CD14-positive monocyte (primary cell): ENCODE measurements at places on chromosomes 2 and 18. TPM values are rescaled to one million over a fixed set of nuclear protein-coding genes. Genes with fewer than 3 reads are reported as not detected.

- DNase-seq, result peak; percentile 36
- no peaks in the 10 kb centered on the region for H3K36me3 ChIP-seq
- H3K27me3 ChIP-seq, result no peaks in the 10 kb centered on the region
Measured at GRCh38 chr18:62339106-62339988, 14.2 kb downstream of the TNFRSF11A start.

- peak overlapping the region; percentile 22 for H3K4me3 ChIP-seq
- H3K27me3 ChIP-seq, result peaks cover 95% of the 10 kb centered on the region
- no peaks in the 10 kb centered on the region for H3K36me3 ChIP-seq
Measured at GRCh38 chr2:19357402-19358241, 801 bp downstream of the OSR1 start.

- peaks cover 75% of the 10 kb centered on the region for H3K27me3 ChIP-seq
- no peak overlapping the region for H3K27ac ChIP-seq
- peak; percentile 92 for DNase-seq
- H3K4me3 ChIP-seq, result no peak overlapping the region
- H3K36me3 ChIP-seq, result no peaks in the 10 kb centered on the region
Measured at GRCh38 chr2:231545105-231545902, 15.1 kb upstream of the NMUR1 start.

DNA sequence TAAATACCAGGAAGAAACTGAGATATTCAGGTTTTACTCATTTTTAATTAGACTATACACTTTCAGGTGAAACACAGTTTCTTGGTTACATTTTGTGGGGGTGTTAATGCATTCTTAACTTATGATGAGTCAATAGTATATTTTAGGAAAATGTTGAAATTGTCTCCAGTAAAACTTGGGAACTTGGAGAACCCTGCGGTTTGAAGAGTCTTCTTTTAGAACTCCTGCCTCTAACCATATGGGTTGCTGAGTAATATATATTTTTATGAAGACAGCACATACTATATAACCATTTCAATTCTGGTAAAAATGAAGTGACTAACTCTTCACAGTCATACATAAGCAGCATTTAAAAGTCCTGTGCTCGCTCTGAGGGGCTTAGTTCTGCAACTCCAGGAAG is 308.2 kb upstream of the LRATD1 start:
- no peaks in the 10 kb centered on the region for H3K4me1 ChIP-seq
- no peak overlapping the region for H3K27ac ChIP-seq
- DNase-seq, result no peak
- H3K4me3 ChIP-seq, result no peak overlapping the region
- no peaks in the 10 kb centered on the region for H3K36me3 ChIP-seq

DNA sequence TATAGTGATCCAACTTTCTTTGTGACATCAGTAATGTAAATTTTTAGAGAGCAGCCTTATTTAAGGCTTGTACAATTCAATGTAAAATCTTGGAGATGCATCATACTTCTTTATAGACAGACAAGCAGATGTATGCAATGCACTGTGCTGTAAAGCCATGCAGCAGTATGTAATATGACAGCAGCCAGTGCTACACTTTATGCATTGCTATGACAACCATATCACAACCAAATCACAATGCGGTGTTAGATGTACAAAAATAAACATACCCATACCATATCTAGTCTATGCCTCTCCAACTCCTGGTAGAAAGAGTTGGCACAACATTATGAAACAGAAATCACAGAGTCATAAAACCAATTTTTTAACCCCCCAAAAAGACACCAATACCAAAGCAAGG is 110.3 kb upstream of the WDSUB1 start:
- H3K27me3 ChIP-seq, result no peaks in the 10 kb centered on the region
- peaks cover 81% of the 10 kb centered on the region for H3K36me3 ChIP-seq
- no peaks in the 10 kb centered on the region for H3K4me1 ChIP-seq
- H3K4me3 ChIP-seq, result no peak overlapping the region

DNA sequence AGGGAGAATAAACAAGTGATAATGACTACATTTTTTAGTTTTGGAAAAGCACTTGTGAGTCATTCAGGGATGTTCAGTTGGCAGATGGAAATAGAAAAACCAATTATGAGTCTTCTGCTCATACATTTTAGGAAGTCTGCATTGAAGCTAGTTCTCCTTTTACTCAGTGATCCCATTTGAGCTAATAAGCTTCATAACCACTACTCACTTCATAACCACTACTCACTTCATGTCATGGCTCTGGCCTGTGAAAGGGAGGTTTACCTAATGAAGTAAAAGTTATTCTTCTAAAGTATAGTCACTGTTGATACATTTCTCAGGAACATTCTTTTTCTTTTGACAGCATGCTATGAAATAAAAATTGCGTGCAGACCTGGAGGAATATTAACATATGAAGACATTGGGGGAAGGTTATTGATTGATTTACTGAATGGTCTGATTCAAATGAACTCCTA is 948.7 kb downstream of the TSN start:
- no peaks in the 10 kb centered on the region for H3K27me3 ChIP-seq
- H3K27ac ChIP-seq, result no peak overlapping the region
- DNase-seq, result peak; percentile 4
- H3K4me3 ChIP-seq, result no peak overlapping the region
- no peaks in the 10 kb centered on the region for H3K36me3 ChIP-seq

DNA sequence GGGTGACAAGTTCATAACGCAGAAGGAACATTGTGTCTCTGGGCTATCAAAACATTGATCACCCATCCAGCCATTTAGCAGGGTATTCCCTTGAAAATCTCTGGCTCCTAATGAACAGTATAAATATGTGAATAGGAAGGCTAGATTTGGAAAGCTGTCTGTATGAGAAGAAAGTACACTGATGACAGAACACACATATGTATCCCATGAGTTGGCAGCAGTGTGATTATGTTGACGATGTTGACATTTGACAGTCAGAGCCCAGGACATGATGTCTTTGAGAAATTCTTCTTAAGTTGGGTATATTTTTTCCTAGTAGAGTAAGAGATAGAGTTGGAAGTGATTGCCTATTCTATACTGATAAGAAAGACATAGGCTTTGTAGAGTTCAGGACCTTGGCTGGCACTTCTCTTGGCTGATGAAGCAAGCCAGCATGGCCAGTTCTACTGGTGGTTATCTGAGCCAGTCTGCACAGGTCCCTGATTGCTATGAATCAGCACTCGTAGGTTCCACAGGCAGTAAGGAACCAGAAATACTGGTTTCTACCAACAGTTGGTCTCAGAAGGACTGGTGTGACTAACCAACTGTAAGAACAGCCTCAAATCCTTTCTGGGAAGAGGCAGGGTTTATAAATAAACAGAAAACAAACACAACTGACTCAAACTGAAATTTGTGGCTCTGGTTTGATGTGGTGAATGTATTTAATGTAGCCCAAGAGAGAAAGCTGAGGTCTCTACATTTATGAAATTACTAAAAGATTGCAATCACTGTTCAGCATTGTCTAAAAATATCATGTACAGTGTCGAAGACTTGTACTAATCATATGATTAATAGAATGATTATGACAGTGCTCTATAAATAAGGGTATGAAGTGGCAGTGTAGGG is 43.9 kb upstream of the RAPH1 start:
- DNase-seq, result no peak
- H3K27me3 ChIP-seq, result no peaks in the 10 kb centered on the region
- no peaks in the 10 kb centered on the region for H3K4me1 ChIP-seq
- no peak overlapping the region for H3K27ac ChIP-seq
- no peaks in the 10 kb centered on the region for H3K36me3 ChIP-seq

DNA sequence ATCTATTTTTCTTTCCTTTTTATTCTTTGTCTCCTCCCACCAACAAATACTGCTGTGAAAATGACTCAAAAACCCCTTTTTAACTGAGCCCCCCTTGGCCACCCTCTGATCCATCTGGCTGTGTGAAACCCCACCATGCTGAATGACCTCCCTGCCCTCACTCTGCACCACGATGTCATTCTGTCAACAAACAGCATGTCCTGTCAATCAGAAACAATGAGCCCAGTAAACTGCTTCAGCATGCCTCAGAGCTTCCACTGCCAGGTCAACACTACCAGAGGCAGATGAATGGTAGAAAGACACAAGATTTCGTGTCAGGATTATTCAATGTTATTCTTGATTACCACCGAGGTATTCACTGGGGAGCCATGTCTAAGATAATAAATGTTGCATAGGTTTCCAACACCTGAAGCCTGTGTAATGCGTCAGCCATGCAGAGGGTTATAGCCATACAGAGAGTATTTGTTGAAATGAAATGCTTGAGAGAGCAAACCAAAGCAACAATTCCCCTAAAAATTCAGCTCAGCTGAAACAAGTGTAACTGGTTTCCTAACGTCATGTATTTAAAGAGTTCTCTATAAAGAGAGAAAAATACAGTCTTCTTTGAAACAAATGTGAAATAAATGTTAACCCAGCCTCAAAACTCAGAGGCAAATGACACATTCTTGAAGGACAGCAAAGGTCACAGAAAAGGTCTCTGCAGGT is 76.7 kb downstream of the LRP2 start:
- no peak overlapping the region for H3K4me3 ChIP-seq
- no peaks in the 10 kb centered on the region for H3K4me1 ChIP-seq
- no peaks in the 10 kb centered on the region for H3K36me3 ChIP-seq
- no peak for DNase-seq

DNA sequence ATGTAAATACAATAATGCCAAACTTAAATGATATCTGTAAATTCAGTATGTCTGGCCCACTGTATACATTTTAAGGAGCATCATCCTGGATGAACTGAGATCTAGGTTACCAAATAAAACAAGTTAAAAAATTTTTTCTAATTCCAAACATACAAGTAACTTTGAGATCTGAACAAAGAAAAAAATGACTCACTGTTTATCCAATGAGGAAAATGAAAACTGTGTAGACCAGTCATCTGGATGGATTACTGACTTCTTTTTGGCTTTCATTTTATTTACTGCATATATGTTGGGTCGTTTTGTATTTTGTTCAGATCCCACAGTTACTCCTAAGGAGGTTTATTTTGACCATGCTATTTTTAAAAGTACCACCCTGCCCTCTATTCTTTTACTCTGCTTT is 189.8 kb downstream of the RBM43 start:
- H3K36me3 ChIP-seq, result no peaks in the 10 kb centered on the region
- H3K27me3 ChIP-seq, result no peaks in the 10 kb centered on the region
- DNase-seq, result no peak
- H3K4me3 ChIP-seq, result no peak overlapping the region
- no peak overlapping the region for H3K27ac ChIP-seq

- no peak overlapping the region for H3K27ac ChIP-seq
- no peak overlapping the region for H3K4me3 ChIP-seq
- H3K4me1 ChIP-seq, result no peaks in the 10 kb centered on the region
- no peaks in the 10 kb centered on the region for H3K27me3 ChIP-seq
- H3K36me3 ChIP-seq, result no peaks in the 10 kb centered on the region
- DNase-seq, result no peak
Measured at GRCh38 chr2:141611981-141612380, 518.8 kb downstream of the LRP1B start.

DNA sequence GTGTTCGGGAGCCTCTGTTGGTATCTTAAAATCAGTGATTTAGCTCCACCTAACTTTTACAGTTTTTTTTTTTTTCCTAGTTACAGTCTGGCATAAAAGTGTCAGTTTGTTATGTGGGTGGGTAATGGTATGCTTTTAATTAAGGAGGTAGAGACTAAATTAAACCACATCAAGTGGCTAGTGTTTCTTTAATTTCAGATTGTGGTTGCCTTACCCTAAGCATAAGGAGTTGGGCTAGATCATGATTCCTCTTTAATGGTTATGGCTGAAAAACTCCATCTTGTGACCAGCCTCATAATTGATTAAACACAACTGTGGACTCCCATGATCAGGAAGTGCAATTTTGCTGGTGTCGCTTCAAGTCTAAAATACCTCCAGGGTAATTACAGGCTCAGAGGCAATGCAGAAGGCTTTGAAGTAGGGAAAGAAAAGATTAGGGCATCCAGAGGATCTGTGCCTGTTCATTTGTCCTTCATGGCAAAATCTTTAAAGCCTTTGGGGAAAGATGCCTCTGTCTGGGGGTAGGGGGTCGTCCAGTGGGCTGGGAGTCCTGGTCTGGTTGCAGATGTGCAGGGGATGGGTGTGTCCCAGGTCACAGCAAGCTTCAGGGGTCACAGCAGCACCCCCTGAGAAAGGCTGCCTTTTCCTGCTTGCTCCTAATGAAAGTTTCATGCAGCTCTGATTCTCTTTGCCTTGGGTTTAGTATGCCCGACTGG is 579.2 kb downstream of the BCL11A start:
- DNase-seq, result no peak
- no peaks in the 10 kb centered on the region for H3K27me3 ChIP-seq
- H3K4me1 ChIP-seq, result no peaks in the 10 kb centered on the region
- no peak overlapping the region for H3K27ac ChIP-seq
- no peaks in the 10 kb centered on the region for H3K36me3 ChIP-seq

DNA sequence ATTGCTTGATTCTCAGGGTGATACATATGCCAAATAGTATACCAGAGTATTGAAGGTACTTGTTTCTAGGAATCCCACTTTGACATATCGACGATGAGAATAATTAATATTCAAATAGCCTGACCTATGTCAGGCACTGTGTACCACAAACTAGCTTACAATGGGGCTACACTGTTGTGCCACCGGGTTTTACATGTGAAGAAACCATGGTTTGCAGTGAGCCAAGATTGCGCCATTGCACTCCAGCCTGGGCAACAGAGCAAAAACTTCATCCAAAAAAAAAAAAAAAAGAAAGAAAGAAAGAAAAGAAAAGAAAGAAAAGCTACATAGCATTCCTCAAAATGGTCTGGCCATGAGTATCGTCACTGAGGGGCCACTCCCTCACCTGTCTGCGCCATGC is 25.5 kb downstream of the GYPC start:
- no peak for DNase-seq
- no peaks in the 10 kb centered on the region for H3K36me3 ChIP-seq
- no peak overlapping the region for H3K4me3 ChIP-seq
- H3K4me1 ChIP-seq, result peaks cover 8% of the 10 kb centered on the region
- no peaks in the 10 kb centered on the region for H3K27me3 ChIP-seq

DNA sequence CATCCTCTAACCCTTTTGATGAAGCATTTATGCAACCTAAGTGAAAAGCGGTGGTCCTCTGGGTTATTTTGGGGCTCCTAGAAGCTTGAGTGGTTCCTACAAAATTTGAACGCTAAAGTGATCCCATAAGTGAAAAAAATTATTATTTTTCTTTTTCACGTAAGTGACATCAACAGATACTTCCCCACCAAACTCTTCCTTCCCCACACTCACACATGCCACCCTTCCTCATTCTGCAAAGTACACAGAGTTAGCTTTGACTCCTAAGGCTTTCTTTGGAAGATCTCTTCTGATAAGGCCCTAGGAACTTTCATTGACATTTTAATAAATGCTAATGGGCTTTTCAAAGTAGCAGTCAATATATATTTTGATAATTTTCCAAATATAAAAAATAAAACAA is 109.7 kb downstream of the DOCK10 start:
- DNase-seq, result no peak
- H3K4me1 ChIP-seq, result peaks cover 69% of the 10 kb centered on the region
- no peak overlapping the region for H3K4me3 ChIP-seq

- H3K27me3 ChIP-seq, result no peaks in the 10 kb centered on the region
- peak overlapping the region; percentile 91 for H3K27ac ChIP-seq
- H3K36me3 ChIP-seq, result no peaks in the 10 kb centered on the region
Measured at GRCh38 chr2:148646231-148646559, 1.6 kb downstream of the EPC2 start.

GRCh38 chr2:119683713-119684443 is 4.9 kb downstream of the TMEM177 start:
- no peak overlapping the region for H3K4me3 ChIP-seq
- no peak overlapping the region for H3K27ac ChIP-seq
- peaks cover 10% of the 10 kb centered on the region for H3K4me1 ChIP-seq
- no peaks in the 10 kb centered on the region for H3K36me3 ChIP-seq
- no peaks in the 10 kb centered on the region for H3K27me3 ChIP-seq

Gene RRM2
- not detected for polyA plus RNA-seq

Gene MATN3
- polyA plus RNA-seq, result not detected

Gene COL3A1
- not detected for polyA plus RNA-seq

Gene TMEM37
- not detected for polyA plus RNA-seq

Gene KRTCAP3
- not detected for polyA plus RNA-seq

Gene AFF3
- 2.2 and 4.1 TPM in 2 replicates for polyA plus RNA-seq

Gene IKZF2
- 0.12 TPM for polyA plus RNA-seq

Gene ANKRD23
- polyA plus RNA-seq, result not detected

Gene COLEC11
- polyA plus RNA-seq, result not detected
